RWPE1 (cell line): ENCODE measurements at places on chromosomes 2 and 18.
A peak's percentile ranks its signal among the peaks of the same experiment; 100 is the strongest.

DNA sequence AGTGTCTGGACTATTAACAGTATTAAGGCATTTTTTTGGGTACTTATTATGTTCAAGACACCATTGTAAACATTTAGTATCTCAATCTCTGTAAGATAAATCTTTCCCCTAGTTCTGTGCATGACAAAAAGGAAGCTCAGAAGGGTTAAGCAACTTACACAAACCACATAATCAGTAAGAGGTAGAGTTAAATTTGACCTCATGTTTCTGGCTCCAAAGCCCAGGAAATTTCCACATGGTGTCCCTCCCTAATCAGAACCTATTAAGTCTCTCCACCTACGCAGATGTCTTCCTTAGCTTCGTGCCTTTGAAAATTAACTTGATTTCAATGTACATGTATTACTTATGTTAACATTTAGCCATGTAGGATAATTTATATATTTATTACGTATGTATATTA is 2.0 kb downstream of the MFSD6 start:
- no peak for DNase-seq

GRCh38 chr2:38934742-38935141 is 45.1 kb downstream of the ARHGEF33 start:
- DNase-seq: no peak

DNA sequence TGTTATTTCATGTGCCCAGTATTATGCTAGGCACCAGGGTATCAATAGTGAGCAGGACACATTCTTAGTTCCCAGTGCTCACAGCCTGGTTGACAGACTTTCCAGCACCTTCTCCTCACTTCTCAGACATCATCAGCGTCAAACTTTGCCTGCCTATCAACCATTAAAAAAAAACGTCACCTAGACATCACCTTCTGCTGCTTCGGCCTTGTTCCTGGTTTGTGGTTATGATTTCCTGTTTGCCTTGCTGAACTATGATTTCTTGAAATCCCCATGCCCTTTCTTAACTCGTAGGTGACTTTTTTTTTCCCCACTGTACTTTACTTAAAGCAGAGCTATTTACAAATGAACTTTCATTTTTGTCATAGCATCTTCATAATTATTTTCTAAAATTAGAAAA is 60.4 kb upstream of the NABP1 start:
- DNase-seq: no peak

DNA sequence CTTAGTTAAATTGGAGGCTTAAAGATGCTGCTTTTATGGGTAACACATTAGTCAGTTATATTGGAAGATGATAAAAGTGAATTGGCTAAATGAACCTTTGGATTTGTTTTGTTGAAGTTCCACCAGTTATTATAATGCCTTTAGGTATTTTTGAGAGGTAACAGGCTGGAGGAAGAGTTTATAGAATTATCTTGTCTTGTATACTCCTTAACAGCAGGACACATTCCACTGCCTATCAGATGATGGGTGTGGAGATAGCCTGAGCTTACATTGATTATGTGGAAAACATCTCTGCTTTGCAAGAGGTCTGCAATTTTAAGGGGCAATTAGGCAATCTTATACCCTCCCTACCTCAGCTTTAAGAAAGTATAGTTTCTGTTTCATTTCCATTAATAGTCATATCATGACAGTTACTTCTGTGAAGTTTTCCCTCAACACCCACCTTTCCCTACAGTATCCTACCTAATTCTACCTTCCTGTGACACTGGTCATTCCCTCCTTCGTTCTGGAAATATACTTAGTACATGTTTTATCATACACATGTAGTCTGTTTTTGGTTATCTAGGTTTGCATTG is 403.7 kb upstream of the SPRED2 start:
- DNase-seq: no peak

DNA sequence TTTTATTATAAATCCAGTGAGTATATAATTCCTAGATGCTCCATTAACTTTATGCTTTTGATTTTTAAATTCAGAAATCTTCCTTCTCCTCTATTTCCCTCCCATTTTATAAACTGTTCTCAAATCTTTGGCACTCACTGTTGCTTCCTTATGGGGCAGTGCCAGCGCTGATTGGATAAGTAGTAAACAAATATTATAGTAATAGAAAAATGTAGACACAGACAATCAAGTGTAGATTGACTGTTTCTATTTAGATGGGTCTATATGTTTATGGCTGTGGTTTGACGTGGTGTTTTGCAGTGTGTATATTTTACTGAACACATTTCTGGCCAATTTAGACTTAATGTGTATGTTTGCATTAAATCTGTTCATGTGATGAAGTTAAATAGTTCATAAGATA is 36.6 kb downstream of the LYPD6B start:
- DNase-seq: no peak

DNA sequence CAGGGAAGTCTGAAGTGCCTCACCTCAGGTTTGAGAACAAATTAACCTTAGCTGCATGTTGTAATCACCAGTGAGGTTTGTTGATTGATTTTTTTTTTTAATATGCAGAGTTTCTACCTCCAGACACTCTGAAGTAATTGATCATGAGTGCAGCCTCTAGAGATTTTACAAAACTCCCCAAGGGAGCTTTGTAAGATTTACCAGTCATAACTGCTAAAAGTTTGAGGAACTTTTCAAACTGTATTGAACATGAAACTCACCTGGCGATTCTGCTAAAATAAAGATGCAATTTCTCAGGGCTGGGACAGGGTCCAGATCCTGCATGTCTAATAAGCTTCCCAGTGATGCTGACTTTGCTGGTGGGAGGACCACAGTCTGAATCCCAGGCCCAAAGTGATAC is 339.6 kb upstream of the DCC start:
- DNase-seq: no peak

DNA sequence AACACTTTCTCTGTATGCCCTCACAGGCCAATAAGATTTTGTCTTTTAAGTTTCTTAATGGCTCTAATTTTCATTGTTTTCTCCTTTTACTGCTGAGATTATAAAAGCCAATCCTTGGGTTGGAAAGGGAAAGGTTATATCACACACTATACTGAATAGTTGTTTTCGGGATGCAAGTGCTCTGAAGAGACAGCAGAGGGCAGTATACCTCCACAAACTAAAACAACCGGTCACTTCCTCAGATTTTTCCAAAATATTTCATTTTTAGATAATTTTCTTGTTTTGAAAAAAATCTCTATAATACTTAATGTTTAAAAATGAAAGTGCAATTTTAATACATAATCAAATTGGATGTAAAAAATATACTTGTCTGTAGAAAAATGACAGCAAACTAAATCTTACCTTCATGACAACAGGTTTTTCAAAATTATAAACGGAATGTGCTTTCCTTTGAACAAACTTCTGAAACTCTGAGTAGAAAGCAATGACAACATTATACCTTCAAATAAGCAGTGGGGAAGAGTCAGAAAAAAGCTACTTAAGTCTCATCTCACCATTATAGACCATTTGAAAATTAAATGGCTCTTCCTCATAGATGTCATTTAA is 82.7 kb downstream of the ORC4 start:
- DNase-seq: peak; percentile 9

DNA sequence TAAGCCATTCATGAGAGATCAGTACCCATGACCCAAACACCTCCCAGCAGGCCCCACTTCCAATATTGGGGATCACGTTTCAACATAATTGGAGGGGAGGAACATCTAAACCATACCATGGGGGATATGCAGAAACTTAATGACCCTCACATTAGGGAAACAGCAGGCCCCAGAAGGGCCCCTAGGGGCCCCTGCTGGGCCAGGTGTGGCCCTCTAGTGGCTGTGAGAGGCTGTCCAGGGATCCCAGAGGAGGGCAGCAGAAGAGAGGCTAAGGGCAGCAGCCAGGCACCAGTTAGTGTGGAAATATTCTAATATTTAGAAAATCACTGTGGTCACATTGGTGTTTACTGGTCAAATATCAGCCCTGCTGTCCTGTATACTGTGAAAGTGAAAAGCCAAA is 49.3 kb upstream of the ANKRD44 start:
- DNase-seq: no peak

- DNase-seq: no peak
Measured at GRCh38 chr2:183034806-183035205, 3.5 kb downstream of the NCKAP1 start.

DNA sequence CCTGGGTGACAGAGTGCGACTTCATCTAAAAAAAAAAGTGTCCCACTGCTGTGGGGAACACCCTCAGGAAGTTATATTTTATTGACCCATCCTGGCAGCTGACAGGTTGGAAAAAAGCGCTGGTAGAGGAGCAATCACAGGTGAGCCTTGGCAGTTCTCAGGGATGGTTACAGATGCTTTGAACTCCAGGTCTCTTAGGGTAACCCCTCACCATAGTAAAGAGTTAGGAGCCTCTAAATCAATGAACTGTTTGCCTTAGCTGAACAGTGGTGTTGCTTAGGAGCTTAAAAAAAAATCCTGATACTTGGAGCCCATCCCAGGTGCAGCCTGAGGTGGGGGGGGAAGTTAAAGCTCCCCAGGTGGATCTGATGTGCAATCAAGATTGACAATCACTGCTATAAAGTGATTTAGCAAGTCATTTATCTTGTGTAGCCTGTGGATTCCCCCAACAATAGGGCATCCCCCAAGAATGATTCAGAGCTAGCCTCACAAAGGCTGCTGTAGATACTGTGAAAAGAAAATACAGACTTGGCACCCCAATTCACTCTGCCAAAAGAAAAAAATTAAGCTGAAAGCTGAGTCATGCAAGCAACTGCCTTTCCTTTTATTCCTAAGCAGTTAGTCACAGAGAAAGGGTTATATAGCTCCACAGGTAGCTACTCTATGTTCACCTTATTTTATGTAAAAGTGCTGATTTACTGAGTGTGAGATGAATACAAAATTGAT is 14.8 kb downstream of the SLC16A14 start:
- DNase-seq: peak; percentile 75

- DNase-seq: no peak
Measured at GRCh38 chr2:96914332-96914731, 44.5 kb upstream of the SEMA4C start.

DNA sequence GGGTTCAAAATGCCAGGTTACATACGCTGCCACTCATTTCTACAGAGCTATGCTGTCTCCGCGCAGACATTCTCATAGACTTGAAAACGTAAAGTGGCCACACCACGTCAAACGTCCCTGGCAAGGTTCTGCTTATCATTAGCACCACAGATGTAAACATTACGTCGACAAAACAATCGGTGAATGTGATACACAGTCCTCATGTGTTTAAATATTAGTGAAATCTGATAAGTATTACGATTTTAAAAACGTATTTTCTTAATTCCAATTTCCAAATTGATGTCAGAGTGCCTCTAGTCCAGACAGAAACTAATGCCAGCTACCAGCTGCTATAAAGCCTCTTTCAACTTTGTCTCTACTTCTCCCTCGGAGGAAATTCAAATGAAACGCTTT is 1.2 kb downstream of the STK17B start:
- DNase-seq: peak; percentile 26

DNA sequence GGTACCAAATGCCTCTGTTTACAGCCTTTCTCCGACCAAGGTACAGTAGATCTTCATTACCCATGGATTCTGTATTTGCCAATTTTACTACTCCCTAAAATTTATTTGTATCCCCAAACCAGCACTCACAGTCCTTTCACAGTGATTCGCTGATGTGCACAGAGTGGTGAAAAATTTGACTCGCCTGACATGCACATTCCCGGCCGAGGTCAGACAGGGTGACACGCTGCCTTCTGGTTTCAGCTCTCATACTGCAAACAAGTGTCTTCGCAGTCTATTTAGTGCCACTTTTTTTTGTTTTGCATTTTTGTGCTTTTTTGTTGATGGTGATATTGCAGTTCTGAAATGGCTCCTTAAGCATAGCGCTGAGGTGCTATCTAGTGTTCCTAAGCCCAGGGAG is 71.0 kb downstream of the MAPK4 start:
- no peak for DNase-seq

- no peak for DNase-seq
Measured at GRCh38 chr18:27202741-27203140, 17.6 kb upstream of the CHST9 start.

GRCh38 chr2:1968209-1968987 is 224.1 kb upstream of the PXDN start:
- no peak for DNase-seq

DNA sequence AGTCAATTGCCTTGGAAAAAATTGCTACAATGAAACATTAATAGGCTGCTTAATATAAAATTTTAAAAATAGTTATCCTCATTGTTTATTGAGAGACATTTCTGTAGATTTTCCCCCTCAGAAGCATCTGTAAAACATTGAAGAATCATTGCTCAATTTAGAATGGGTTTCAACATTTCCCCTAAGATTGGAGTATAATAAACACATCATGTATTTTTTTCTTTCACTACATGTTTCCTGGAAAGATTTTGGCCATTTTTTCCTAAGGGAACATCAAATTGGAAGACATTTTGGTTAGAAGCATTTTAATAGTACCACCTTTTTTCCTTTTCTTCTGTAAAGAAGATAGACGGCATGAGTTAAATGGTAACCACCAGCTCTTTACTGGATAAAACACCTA is 443.2 kb upstream of the SPHKAP start:
- DNase-seq: no peak

- DNase-seq: no peak
Measured at GRCh38 chr2:42110641-42111322, 58.4 kb upstream of the EML4 start.

GRCh38 chr2:163735685-163736432 is at the start of gene FIGN:
Gene FIGN (minus strand): TSS chr2:163736008. CDS start chr2:163734927, 1,081 bp downstream.
- DNase-seq: peak; percentile 63

- no peak for DNase-seq
Measured at GRCh38 chr2:174376967-174377366, 18.6 kb upstream of the SCRN3 start.

DNA sequence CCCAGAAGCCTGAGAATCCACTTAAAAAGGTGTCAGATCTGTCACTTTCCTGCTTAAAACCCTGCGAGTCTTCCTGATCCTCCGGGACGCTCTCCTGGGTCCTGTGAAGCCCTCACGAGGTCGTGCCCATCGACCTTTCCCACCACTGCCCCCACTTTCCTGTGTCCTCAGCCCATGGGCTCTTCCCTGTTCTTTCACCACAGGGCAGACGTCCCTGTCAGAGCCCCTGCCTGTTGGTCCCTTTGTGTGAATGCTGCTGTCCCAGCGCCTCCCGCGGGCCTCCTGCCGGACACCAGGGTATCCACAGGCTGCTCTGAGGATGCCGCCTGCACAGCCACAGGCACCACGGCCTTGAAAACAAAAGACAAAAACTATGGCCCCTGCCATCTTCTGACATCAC is 125.6 kb downstream of the TMEM18 start:
- no peak for DNase-seq
